ENCODE measurements at places on chromosomes 1 and 21. TPM values are rescaled to one million over a fixed set of nuclear protein-coding genes. Genes with fewer than 3 reads are reported as not detected.
A peak's percentile ranks its signal among the peaks of the same experiment; 100 is the strongest.

GRCh38 chr1:61463220-61463619 is 261.7 kb downstream of the TM2D1 start:
- DNase-seq, result no peak

GRCh38 chr1:162070094-162070748 is 730 bp downstream of the NOS1AP start:
- DNase-seq, result peak; percentile 14

GRCh38 chr1:187236199-187236598 is 407.4 kb downstream of the PLA2G4A start:
- peak; percentile 8 for DNase-seq

TNFAIP8L2 gene
- 3.0 TPM for total RNA-seq

VPS45 gene
- total RNA-seq, result 46.9 TPM

KRTAP19-3 gene
- not detected for total RNA-seq

AIRE gene
- 0.04 TPM for total RNA-seq
